ENCODE measurements at places on chromosomes 4 and X. TPM values are rescaled to one million over a fixed set of nuclear protein-coding genes. Genes with fewer than 3 reads are reported as not detected.

GRCh38 chr4:4334798-4335520 lies 44.9 kb downstream of the ZBTB49 start:
- DNase-seq, result peak; percentile 12

The MAGED4B gene
- polyA plus RNA-seq, result 87.9 TPM

The OTUD6A gene
- polyA plus RNA-seq, result not detected

DNA sequence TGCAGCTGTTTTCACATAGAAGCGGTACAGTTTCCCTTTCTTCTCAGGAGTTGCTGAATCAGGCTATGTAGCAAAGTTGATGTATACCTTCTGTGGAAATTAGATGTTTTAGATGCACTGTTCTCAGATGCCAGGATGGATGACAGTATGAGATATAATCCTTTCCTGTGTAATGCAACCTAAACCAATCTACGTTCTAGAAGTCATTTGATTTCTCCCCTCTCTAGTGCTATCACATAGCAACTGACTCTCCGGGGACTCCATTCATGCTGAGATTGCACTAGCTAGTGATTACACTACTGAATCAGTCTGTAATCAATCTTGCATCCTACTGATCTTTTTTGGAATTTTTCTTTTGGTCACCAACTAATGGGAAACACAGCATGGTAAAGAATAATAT lies 1881.7 kb downstream of the PCDH7 start:
- DNase-seq, result no peak

The FHDC1 gene
- polyA plus RNA-seq, result 5.1 TPM

The POU4F2 gene
- polyA plus RNA-seq, result not detected

Data from renal pelvis (tissue), 12 donors.